MCF 10A (cell line): ENCODE measurements at places on chromosomes 16 and 17. TPM values are rescaled to one million over a fixed set of nuclear protein-coding genes. Genes with fewer than 3 reads are reported as not detected.

DNA sequence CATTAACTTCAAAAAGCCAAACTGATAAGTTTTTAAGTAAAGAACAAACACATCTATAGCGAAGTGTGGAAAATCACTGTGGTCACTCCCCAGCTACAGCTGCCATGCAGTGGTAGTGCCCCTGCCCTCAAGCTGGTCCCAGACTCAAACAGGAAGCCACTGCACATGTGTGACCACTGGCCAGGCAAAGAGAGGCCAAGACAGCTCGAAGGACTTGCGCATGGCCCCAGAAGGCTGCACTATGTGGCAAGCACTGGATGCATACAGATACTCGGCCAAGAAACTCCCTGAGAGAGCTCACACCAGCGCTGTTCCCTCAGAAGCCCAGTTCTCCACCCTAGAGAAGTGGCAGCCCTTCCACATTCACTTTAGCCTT is 82.4 kb downstream of the ANKRD11 start:
- H3K27me3 ChIP-seq: no peaks in the 10 kb centered on the region
- DNase-seq: no peak
- no peak overlapping the region for H3K27ac ChIP-seq
- H3K36me3 ChIP-seq: peaks cover 12% of the 10 kb centered on the region

The GNG13 gene
- not detected in 2 replicates for total RNA-seq

The TBC1D26 gene
- not detected in 2 replicates for total RNA-seq

The FAM83G gene
- 47.7 and 50.1 TPM in 2 replicates for total RNA-seq

The ABCC12 gene
- total RNA-seq: not detected in 2 replicates
